Globus pallidus (tissue), 1 donor: ENCODE measurements at places on chromosomes 16 and 17.

- DNase-seq, result no peak
Measured at GRCh38 chr17:557371-557770, 157.3 kb downstream of the VPS53 start.

DNA sequence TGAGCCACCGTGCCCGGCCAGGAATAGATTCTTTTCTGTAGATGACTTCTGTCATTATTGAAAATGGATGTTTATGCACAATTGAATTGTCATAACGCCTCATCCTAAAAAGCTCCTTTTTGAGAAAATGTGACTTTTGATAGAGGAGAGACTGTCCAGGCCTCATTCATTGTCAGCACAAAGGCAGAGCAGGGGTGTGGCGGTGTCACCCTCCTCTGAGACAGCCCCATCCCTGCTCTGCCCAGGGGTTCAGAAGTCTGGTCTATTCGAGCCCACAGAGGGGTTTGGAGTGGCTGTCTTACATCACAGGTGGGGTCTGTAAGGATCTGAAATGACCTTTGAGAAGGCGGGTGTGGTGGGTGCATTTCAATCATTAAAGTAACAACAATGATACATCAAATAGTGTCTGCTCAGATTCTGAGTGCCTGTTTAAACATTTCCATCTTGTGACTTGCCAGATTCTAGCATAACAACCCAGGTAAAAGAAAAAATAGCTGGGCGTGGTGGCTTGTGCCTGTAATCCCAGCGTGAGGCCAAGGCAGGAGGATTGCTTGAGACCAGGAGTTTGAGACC lies 161.0 kb downstream of the SEC14L1 start:
- DNase-seq, result no peak

GRCh38 chr17:82812601-82813000 lies 27.2 kb downstream of the ZNF750 start:
- DNase-seq, result no peak

DNA sequence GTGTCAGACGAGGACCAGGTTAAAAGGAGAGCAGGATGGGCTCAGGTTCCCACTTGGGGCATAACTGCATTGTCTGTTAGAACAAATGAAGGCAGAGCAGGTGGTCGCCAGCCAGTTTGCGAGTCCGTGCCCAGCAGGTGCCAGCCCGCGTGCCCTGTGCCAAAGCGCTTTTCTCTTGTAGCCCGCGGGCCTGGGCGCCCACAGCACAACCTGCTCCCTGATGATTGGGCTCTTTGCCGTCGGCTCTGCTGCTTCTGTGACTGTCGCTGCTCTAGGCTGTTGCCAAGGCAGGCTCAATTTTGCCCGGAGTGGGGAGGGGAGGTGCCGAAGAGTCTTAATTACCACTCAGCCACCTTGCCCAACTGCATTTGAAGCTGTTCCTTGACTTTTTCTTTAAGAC lies 21.1 kb downstream of the KNOP1 start:
- DNase-seq, result no peak

DNA sequence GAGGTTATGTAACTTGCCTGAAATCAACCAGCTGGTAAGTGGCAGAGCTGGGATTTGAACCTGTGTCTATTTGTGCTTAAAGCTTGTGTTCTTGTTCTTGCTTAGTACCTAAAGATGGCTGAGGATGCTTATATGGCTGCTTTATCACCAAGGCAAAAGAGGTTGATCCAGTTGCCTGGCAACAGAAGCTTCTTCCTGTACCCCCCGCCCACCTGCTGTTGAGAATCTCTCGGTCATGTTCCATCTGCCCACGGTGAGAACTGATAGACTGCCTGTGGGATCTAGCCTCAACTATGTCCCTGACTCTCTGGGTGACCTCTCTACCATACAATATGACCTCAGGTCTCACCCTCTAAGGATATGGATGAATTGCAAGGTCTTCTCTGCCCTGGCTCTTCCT lies 60.7 kb downstream of the ABCC6 start:
- no peak for DNase-seq

DNA sequence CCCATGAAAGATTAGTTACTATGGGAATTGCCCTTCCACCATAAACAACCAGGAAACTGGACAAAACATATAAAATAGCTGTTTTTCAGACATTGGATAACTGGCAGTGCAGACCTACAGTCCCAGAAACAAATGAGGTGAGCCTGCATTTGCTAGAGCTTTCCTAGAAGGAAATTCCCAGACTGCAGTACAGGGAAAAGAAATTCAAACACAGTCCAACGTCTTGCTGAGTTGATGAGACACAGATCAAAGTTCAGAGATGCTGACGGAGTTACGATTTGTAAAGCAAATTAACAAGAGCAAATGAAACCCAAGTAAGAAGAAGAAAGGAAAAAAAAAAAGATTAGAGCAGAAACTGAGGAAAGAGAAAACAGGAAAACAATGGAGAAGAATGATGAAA lies 41.3 kb upstream of the MNT start:
- no peak for DNase-seq

- DNase-seq, result no peak
Measured at GRCh38 chr17:71039391-71039790, 870.1 kb downstream of the KCNJ2 start.

DNA sequence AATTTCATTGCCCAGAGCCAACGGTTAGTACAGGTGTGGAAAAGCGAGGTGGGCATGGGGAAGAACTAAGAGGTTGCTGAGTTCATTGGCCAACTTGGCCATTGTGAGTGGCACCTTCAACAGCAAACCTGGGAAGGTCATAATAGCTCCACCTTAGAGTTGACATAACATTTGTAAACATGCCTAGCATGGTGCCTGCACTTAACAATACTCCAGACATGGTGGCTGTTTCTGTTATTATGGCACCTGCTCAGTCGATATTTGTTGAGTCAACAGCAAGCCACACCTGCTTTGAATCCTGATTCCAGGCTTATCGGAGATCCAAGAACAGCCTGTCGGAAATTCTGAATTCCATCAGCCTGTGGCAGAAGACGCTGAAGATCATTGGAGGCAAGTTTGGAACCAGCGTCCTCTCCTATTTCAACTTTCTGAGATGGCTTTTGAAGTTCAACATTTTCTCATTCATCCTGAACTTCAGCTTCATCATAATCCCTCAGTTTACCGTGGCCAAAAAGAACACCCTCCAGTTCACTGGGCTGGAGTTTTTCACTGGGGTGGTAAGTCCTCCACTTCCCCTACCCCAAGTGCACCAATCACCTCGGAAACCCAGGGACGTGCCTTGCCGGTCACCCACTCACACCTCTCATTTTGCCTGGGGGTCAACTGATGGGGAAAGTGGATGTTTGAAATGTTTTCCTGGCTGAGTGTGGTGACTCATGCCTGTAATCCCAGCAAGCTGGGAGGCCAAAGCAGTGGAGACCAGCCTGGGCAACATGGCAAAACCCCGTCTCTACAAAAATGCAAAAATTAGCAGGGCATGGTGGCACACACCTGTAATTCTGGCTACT lies 46.0 kb downstream of the TMC5 start:
- DNase-seq, result no peak
